Stimulated activated CD4-positive, alpha-beta T cell treated with anti-CD3 and anti-CD28 coated beads, Interleukin-1b, Interleukin-23, amount 100 ng/mL, for 1 hour (primary cell): ENCODE measurements at places on chromosomes 3 and 15.
A peak's percentile ranks its signal among the peaks of the same experiment; 100 is the strongest.

DNA sequence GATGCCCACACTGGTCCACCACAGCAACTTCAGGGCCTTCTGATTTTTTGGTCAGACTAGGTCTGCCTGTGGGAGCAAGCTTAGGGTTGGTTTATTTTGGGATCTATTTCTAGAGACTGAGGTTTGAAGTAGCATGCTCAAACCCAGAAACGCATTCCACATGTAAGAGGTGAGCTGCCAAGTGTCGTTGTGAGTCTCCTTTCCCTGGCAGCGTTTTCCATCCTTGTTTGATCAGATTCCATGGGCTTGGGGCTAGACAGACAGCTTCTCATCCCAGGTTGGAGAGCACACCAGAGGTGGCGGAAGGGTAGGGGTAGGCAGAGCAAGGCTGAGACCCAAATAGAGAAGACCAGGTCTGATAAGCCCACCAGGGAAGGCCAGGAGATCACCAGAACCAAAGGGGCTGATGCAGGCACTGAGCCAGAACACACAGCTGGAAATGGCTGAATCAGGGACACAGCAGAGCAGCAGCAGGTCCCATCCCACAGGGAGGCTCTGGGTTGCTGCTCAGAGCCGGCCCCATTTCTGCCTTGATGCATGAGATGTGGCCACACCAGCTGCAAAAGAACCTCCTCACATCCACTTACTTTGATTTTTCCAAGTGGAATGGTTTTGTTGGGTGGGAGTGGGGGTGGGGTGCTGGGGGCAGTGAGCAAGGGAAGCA lies 186.8 kb downstream of the THSD4 start:
- no peak for DNase-seq

DNA sequence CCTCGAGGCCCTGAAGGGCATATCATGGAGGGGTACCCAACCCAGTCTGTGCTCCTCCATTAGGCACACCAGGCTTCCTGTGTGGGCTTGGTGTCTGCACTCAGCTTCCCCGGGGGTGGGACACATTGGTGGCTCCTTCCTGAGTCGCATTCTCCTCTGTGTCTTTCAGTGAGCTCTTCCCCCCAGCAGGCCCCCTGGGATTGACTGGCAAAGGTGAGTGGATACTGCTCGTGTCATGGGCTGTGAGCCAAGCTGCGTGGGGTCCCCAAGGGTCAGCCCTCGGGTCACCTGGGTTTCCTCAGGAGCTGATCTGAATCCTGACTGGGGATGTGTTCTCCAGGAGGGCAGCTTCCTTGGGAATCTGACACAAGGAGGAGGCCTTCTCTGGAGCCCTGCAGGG lies 231.0 kb downstream of the SNRPN start:
- no peak for DNase-seq

GRCh38 chr3:161310649-161311423 lies 60.5 kb downstream of the SPTSSB start:
- no peak for DNase-seq

GRCh38 chr15:93913871-93914270 lies 317.5 kb upstream of the MCTP2 start:
- no peak for DNase-seq

- DNase-seq: no peak
Measured at GRCh38 chr3:42856544-42856943, 19.1 kb downstream of the CYP8B1 start.

DNA sequence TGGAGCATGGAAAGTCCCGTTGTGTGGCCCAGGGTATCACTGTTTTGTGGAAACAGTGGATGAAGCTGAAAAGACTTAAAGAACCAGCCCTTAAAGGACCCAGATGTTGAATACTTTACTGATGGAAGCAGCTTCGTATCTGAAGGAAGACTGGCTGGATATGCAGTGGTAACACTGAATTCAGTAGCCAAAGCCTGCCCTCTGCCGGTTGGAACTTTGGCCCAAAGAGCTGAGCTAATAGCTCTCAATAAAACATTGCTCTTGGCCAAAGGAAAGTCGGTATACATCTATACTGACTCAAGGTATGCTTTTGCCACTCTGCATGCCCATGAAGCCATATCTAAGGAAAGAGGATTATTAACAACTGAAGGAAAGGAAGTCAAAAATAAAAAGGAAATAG lies 885.4 kb downstream of the PDCD6IP start:
- DNase-seq: no peak

DNA sequence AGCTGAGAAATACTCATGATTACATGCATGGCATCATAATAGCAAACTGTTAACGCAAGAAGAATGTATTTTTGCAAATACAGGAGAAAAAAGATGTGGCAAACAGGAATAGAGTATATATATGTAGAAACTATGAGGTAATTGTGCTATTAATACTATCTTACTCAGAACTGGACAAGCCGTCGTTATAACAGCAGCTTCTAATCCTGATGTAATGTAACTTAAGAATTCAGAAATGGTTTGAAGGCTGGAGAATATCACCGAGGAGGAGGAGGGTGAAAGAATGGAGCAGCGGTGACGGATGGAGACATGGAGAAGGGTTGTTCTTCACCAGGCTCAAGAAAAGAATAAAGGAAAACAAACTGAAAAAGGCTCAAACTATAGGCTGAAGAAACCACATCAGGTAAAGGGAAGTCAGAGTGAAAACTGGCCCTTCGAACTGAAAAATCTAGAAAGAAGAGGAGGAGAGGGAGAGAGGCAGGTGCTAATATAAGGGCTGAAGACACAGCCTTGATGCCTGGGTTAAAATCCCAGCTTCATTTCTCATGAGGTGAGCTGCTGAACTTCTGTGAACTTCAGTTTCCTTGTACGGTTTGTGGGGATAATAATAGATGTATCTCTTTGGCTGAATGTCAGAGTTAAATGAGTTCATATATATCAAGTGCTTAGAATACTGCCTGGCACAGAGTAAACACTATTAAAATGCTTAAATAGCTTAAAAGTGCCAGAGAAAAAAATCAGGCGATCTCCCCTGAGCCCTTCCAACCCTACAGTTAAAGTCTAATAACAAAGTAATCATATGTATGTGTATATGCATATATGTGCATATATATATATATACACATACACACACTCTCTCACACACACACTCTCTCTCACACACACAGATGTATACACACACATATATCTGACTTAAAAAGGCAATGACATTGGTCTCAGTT lies 43.9 kb downstream of the GOLIM4 start:
- DNase-seq: no peak

DNA sequence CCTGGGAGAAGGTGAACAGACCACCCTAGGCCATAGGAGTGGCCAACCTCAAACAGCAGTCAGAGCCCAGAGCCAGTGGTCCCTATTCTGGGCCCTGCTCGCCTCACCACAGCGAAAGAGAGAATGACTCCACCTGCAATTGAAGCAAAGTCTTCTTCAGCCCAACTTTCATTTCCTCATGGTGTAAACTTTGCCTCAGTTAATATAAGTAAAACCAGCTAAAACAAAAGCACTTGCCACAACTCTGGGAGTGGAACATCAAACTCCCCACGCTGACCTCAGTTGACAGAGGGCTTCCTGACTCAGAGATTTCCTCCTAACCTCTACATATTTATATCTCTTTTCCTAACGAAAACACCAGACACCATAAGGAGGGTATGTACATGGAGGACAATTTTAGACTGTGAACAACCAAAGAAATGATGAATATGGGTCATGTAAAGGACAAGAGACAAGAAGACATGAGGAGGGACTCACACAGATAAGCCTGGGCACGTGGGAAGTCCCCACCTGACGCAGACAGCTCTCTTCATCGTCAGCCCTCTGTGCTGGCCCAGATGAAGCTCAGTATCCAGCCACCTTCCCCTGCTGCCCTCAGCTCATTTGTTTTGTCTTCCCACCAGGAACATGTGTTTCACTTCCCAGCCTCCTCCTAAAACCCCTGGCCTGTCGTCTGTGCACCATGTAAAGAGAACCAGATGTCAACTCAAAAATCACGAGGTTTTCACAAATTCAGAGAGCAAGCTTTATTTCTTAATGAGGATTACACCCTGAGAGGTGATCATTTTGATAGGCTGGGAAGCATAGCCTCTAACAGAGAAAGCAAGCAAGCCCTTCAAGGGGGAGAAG lies 140.9 kb downstream of the KCNMB2 start:
- DNase-seq: no peak

GRCh38 chr15:40925863-40926658 lies 3.1 kb upstream of the DLL4 start:
- no peak for DNase-seq

DNA sequence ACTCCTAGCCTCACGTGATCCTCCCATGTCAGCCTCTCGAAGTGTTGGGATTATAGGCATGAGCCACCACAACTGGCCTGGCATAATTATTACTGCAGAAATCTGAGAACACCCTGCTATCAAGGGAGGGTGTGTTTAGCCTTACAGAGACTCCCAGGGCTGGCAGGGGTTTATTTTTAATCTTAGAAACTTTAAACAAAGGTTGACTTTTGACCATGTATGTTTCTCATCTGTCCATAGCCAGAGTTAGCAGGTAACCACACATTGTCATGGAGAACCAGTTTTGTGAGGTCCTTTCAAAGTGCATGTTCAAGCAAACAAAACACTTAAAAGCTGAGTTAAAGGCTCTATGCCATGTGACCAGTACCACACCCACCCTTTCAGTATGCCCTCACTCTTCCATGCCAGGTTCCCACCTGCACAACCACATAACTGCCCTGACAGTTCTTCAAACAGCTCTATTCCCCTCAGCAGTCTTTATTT lies 11.1 kb downstream of the SIAH2 start:
- no peak for DNase-seq

GRCh38 chr15:65986416-65986815 lies 117.1 kb downstream of the RAB11A start:
- no peak for DNase-seq

DNA sequence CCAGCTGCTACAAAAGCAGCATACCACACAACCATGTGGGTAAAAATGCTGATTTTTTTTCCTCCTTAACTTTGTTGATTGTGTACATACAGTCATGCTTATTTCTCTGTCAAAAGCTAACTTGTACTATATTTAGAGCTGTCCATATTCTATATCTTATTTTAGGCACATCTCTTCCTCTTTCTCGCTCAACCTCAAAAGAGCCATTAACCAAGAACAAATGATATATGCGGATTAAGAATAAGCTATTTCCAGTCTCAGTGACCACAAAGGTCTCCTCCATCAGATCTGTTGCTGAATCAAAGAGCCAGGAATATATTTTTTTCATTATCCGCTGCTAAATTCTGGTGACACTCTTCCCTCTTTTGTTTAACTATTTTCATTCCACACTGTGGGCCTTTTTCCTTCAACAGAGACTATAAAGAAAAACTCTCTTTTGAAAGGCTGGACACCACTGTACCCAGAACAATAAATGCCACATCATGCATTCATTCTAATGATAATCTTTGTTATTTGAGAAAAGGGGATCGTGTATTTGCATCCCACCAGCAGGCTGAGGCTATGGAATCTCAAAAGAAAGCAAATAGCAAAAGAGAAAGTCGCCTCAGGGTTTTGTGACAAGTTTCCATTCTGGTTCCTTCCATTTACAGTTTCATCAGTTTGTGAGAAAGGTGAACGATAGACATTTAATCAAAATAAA lies 8.0 kb downstream of the TMEM212 start:
- no peak for DNase-seq

GRCh38 chr15:26891448-26892181 lies 24.8 kb downstream of the GABRA5 start:
- DNase-seq: no peak

DNA sequence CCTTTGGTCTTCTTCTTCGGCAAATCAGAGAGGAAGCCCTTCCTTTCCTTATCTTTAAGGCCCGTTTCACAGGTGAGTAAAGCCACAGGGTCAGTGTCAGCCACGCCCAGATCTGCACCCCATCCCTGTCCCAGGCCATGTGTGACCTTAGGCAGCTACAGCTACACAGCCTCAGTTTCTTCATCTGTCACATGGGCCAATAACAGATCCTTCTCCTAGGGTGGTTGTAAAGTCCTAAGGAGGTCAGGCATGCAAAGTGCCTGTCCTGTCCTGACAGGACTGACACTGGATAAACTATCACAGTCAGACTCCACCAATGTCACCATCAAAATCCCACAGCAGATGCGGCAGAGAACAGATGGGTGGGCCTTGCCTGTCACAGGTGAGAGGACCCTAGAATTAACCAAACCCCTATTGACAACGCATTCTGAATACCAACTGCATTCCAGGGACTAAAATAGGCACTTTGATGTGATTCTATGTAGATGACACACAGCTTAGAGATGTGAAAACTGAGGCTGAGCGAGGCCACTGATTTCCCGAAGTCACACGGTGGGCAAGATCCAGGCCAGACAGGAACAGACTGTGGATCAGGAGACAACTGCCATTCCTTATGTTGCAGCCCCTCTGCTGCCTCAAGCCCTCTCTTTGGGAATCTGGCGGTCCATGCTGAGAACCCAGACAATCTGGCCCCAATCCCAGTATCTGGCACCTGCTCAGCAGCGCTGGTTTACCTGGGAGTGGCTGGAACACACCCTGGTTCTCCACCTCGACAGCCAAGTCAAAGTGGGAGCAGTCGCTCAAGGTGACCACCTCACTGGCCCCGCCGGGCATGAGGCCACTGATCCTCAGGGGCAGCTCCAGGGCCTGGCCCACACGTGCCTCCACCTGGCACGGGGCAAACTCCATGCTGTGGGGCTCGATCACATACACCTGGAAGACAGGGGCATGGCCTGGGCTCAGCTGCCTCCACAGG lies 48.7 kb downstream of the NUP210 start:
- DNase-seq: no peak

DNA sequence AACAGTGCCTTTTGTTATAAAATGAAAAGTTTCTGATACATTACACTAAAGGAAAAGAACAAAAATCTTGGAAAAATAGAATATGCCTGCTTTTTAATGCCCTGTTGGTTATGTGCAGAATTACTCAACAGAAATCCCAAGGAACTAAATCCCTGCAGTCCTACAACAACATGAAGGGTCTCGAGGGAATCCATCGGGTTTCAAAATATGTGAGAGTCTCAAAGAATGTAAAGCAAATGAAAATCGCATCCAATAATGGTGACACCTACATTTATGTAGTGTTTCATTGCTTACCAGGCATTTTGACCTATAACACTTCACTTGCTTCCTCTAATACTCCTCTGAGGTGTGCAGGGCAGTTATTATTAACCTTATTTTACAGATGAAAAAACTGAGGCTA lies 411.3 kb downstream of the FOXP1 start:
- DNase-seq: no peak

- DNase-seq: no peak
Measured at GRCh38 chr15:97140216-97140615, 809.7 kb downstream of the NR2F2 start.

- DNase-seq: no peak
Measured at GRCh38 chr15:68781766-68782588, 38.7 kb downstream of the ANP32A start.

- no peak for DNase-seq
Measured at GRCh38 chr15:39589815-39590644, 9.2 kb downstream of the THBS1 start.

DNA sequence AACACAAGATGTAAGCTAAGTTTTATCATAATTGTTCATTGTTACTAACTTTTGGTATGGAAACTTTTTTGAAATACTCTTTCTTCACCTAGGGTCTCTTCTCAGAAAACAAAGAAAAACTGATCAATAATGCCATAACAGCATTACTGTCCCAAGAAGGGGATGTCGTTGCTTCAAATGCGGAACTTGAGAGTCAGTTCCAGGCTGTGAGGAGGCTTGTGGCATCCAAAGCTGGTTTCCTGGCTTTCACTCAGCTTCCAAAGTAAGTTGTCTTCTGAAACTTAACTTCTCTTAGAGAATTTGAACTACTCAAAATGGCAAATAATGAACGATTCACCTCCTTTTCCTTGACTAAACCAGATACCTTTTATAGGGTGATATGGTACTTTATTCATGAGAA lies 39.3 kb downstream of the DNAJC13 start:
- DNase-seq: no peak

GRCh38 chr3:51955893-51956770 lies 951 bp downstream of the GPR62 start:
- DNase-seq: peak; percentile 19

GRCh38 chr15:48374472-48374871 lies 43.2 kb downstream of the DUT start:
- DNase-seq: no peak
